ENCODE measurements at places on chromosomes 4 and X.

- no peak for DNase-seq
Observed at GRCh38 chr4:143188136-143189088, 3.7 kb downstream of the USP38 start.

GRCh38 chr4:61501812-61502211 is 301.7 kb downstream of the ADGRL3 start:
- no peak for DNase-seq

- peak; percentile 21 for DNase-seq
Observed at GRCh38 chr4:34720571-34720970, 1523.7 kb downstream of the ARAP2 start.

- no peak for DNase-seq
Observed at GRCh38 chr4:121360495-121360894, 20.3 kb downstream of the QRFPR start.

GRCh38 chr4:151014521-151015458 is at the start of gene LRBA:
TSS of gene LRBA (minus strand) at chr4:151015284. CDS start at chr4:151014642, 642 bp downstream.
- peak; percentile 72 for DNase-seq

DNA sequence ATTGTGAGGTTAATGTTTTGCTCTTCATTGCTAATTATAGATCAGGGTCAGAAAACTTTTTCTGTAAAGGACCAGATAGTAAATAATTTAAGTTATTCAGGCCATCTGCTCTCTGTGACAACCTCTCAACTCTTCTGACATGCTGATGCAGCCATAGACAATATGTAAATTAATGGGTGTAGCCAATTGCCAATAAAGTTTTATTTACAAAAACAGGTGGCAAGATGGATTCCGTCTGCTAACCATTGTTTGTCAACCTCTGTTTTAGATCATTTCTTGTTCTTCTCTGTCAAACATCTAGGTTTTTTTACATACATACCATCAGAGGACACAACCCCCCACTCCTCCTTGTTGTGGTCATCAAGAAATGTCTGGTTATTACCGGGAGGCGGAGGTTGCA is 33.7 kb downstream of the ASB9 start:
- no peak for DNase-seq

GRCh38 chr4:27592738-27593137 is 732.1 kb downstream of the STIM2 start:
- DNase-seq, result no peak

- DNase-seq, result no peak
Observed at GRCh38 chr4:119106036-119107000, 29.3 kb upstream of the MYOZ2 start.

DNA sequence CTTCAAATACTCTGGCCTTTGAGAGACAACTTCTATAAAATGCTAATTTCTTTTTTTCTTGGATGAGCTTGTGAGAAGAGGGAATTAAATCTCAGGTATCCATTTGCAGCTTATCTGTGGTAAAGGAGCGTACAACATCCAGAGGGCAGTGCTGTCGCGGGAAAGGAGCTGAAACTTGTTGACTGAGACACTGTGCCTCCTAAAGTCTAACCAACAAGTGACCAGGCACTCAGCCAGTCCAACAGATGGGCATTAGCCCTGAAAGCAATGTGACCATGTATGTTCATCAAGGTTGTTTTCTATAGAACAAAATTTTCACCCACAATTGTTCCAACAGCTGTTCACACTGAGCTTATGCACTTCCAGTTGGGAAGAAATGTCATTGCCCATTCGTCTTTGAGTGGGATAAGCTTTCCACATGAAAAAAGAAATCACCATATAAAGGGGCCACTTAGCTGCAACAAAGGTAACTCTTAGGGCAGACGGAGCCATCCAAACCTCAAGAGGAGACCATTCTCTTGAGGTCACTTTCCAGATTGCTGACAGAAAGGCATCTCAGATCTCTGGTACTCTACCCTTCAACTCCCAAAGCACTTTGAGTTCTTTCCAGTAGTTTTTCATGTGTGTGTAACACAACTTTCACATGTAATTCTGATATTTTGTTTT is 244.8 kb upstream of the NEIL3 start:
- no peak for DNase-seq

DNA sequence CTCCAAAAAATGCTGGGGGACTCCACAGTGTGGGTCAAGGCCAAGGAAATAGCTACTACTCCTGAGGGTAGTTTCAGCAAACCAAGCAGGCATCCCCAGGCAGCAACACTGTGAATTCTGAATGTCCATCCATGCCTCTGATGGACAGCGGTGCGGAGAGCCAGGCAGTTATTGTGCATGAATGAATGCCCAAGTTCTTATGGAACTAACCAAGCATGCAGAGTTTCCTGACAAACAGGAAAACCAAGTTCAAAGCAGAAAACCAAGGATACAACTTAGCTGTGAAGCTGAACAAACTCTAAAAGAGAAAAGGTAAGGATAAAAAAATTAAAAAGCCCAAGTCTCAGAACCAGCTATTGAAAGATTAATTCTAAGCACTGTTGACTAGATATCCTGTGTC is 642.6 kb upstream of the HS3ST1 start:
- no peak for DNase-seq

All from large intestine (tissue), 12 donors.